NCI-H1105 treated with DMSO at 0.1 percent for 48 hours (cell line): ENCODE measurements at places on chromosomes 16 and 17.

DNA sequence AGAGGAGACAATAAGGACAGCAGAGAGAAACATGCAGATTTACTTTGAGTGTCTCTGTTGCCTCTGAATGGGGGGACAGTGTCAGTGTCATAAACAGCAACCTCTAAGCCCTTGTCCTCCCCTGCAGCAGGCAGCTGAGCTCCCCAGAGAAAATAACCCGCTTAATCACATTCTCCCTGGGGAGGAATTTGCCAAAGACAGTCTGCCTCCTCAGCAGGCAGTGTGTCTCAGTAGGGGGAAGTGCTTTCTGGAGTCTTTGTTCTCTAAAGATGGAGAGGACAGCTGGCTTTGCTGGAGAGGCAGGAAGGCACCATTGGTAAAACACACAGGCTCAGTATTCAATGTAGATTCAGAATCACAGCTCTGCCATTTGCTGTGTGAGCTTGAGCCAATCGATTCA lies 16.1 kb downstream of the TEKT5 start:
- peak; percentile 1 for DNase-seq

DNA sequence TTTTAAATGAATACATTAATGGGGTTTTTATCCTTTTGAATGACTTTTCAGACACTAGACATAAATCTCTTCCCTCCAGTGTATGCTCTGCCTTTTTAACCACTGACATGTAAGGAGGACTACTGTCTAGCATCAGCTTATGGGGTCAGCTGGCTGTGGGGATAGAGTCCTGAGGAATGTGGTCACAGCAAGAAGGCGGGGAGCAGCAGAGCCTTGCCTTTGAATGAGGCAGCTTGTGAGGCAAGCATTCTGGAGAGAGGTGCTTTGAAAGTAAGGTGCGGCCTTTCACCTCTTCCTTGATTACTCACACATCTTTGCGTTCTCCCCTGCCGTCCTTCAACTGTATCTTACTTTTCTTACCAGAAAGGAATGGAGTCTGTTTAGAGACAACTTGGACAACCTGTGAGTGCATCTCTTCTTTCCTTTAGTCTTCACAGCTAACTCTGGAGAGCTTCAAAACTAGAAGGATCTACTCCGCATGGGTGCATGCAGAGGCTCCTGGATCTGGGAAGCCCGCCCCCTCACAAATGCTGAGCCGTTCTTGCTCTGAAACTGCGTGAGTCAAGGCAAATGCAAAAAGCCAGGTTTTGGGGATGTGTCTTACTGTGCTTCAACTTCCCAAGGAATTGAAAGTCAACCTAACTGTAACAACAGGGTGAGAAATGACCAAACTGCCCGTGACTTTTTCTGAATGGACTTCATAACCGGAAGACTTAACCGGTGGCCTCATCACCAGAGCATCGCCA lies 49.9 kb downstream of the ADCY7 start:
- no peak for DNase-seq

DNA sequence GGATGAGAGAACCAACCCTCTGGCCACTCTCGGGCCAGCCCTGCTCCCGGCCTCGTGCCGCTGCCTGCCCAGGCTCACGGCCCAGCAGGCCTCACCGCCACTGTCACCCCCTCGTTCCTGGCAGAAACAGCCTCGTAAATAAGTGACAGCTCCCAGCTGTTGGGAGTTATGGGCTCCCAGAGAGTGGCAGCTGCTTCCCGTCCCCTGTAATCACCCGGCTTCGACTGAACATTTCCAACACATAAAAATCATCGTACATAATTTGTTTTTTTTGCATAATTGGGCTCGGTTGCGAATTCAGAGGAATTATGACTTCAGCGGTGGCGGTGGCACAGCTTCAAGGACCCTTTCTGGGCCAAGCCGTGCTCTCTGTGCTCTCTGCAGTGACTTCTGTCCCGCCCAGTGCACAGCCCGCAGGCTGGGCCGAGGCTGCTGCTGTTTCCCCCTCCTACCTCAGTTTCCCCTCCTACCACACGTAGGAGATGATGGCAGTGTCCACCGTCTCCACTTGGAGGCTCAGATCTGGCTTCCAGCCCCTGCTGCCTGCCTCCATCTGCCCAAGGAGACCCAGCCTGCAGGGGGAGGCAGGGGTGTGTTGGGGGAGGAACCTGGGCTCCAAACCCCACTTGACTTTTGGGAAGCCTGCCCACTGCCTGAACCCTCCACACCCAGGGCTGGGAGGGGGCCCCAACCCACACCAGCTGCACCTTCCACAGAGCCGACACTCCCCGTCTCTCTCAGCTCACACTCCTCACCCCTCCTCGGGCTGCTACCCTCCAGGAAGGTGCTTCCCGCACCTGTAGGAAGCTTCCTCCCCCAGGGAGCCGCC lies 84.9 kb downstream of the RTN4RL1 start:
- no peak for DNase-seq

- peak; percentile 1 for DNase-seq
These were observed 28.2 kb downstream of the TAC4 start for GRCh38 chr17:49819651-49820050.

- no peak for DNase-seq
These were observed 11.8 kb downstream of the CACNG4 start for GRCh38 chr17:66976379-66976663.

- no peak for DNase-seq
These were observed 235.4 kb upstream of the MON1B start for GRCh38 chr16:76955629-76956028.

DNA sequence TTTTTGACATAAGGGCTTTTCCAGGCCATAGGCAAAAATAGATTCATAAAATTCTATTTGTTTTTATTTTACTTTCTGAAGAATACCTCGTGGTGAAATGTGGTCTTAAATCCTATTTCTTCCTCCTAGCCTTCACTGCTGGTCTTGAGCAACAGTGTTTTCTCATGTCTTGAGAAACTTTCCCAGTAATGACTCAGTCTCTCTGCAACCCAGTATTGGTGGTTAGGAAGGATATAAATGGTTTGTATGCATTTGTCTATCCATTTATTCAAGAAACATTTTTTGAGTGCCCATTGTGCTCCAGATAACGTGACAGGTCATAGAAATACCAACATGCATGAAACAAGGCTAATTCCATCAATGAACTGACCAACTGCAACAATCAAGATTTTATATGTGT lies 213.9 kb downstream of the TMEM114 start:
- no peak for DNase-seq

GRCh38 chr17:66399441-66399840 lies 97.0 kb downstream of the PRKCA start:
- no peak for DNase-seq

GRCh38 chr17:55546481-55546880 lies 35.2 kb upstream of the SMIM36 start:
- no peak for DNase-seq

DNA sequence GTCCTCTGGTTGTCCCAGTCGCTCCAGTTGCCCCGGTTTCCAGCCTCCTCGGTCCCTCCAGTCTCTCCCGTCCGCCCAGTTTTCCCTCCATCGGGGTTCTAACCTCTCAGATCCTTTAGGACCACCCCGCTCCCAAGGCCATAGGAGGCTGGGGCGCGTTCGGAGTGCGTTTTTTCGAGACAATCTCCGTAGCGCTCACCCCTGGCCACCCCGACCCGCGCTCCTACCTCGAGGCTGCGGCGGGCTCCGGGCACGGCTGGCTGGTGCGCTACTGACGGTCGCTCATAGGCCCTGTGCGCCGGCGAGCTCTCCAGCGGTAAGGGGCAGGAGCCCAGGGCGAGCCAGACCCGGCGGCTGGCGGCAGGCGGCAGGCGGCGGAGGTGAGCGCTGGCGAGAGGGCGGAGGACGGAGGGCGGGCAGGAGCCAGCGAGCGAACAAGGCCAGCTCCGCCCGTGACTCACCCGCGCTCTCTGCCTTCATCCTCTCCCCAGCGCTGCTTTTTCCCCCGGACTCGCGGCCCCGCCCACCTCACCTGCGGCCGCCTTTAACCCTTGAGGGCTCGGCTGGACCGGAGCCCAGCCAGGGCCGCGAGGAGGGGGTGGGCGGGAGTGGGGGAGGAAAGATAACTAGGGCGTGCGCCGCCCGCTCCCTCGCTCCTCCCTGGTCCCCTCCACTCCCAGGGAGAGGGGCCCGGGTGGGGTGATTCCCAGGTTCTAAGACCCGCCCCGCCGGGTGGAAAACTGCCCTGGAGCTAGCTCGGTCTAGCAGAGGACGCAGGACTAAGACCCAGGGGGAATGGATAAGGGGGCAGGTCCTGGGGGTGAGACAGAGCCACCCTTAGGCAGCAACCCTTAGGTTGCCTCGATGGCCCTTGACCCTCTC lies at the start of gene SP6:
TSS of gene SP6 (minus strand) at position 472 of the 882 bp plus-strand sequence. CDS start 2,734 bp downstream, outside the sequence.
- DNase-seq: peak; percentile 81

- DNase-seq: no peak
These were observed 1.2 kb upstream of the SOST start for GRCh38 chr17:43759836-43760235.

DNA sequence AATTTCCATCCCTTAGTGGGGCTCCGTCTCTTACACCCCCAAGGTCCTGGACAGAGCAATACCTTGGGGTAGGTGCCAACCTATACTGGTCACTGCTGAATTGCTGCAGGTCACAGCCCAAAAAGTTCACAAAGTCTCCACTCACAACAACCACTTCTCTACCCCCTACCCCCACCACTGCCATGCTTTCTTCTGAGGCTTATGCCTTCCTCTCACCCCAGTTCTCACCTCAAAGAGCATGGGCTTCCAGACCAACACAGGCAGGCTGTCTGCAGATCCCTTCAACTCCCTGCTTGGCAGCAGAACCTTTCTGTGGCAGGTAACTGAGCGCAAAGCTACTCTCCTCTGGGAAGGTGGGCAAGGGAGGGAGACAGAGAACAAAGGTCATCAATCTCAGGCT lies 35.5 kb downstream of the C16orf78 start:
- DNase-seq: no peak

GRCh38 chr16:14369734-14370598 lies 260.1 kb downstream of the PARN start:
- DNase-seq: no peak

DNA sequence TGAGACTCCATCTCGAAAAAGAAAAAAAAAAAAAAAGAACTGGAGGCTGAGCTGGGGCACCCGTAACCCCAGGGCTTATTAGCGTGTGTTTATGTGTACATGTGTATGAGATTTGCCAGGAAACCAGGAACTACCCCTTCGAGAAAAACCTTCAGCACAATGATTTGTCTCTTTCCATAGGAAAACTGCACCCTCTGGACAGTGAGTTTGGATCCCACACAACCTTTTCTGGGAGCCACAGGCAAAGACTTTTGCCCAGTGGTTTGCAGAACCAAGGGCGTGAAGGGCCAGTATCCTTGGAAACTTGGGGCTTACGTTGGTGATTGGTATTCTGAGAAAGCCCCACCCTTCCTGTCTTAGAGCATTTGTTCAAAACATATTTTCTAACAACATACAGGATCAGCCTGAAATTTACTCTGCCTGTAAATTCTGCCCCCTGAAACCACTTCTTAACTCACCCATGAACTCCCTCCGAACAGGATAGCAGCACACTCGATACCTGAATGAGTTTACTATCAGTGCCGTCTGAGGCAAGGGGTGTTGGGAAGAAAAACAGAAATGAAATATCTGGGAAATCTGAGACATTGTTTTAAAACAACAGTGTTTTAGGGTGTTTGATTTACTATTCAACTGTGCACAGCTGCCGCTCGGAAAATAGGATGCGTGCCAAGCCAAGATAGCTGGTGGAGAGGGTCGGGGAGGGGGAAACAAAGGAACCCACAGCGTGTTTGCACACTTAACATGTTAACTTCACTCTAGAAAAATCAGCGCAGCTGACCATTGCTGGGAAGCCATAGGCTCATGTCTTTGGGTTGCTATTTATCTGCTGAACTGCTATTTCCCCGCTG lies 40.2 kb upstream of the MAF start:
- DNase-seq: peak; percentile 45

GRCh38 chr17:8464941-8465340 lies 29.3 kb downstream of the NDEL1 start:
- peak; percentile 13 for DNase-seq

DNA sequence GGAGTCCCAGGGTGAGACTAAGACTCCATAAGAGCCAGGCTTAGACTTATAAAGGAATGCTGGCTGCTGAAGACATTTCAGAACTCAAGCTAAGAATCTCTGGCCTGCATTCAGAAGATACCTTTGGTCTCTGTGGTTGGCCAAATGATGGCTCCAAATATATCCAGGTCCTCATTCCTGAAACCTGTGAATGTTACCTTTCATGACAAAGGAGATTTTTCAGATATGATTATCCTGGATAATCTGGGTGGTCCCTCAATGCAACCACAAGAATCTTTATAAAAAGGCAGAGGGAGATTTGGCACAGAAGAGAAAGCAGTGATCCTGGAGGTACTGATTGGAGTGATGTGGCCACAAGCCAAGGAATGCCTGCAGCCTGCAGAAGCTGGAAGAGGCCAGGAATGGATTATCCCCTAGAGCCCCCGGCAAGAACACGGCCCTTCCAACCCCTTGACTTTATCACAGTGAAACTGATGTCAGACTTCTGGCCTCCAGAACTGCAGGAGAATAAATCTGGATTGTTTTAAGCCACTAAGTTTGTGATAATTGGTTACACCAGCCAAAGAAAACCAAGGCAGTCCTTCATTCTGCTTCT lies 253.3 kb downstream of the SLC39A11 start:
- no peak for DNase-seq

- no peak for DNase-seq
These were observed 36.4 kb upstream of the TANGO6 start for GRCh38 chr16:68806981-68807380.

DNA sequence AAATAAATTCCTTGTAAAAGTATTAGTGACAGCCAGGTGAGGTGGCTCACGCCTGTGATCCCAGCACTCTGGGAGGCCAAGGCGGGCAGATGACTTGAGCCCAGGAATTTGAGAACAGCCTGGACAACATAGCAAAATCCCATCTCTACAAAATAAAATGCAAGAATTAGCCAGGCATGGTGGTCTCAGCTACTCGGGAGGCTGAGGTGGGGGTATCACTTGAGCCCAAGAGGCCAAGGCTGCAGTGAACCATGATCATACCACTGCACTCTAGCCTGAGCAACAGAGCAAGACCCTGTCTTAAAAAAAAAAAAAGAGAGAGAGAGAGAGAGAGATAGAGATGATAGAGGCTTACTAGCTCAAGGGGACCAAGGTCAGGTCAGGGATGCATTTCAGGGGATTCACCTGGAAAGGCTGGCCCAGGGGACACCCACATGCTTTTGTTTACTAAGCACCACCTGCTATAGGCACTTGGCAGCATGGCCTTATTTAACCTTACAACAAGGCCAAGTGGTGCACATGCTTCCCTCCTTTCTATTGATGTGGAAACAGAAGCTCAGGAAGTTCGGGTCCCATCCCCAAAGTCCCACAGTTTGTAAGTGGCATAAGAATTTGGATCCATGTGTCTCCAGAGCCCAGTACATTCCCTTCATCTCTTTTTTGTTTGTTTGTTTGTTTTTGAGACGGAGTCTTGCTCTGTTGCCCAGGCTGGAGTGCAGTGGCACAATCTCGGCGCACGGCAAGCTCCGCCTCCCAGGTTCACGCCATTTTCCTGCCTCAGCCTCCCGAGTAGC lies 12.4 kb upstream of the SRCIN1 start:
- DNase-seq: no peak

- no peak for DNase-seq
These were observed 2.2 kb downstream of the UBALD1 start for GRCh38 chr16:4612474-4612931.

- no peak for DNase-seq
These were observed 806 bp upstream of the CYB561 start for GRCh38 chr17:63446753-63447470.

- no peak for DNase-seq
These were observed 1.4 kb upstream of the DYNLL2 start for GRCh38 chr17:58081646-58082340.

- no peak for DNase-seq
These were observed 40.1 kb downstream of the AKAP10 start for GRCh38 chr17:19937522-19937921.
